NCI-H82 (cell line): ENCODE measurements at places on chromosomes 4 and X.

DNA sequence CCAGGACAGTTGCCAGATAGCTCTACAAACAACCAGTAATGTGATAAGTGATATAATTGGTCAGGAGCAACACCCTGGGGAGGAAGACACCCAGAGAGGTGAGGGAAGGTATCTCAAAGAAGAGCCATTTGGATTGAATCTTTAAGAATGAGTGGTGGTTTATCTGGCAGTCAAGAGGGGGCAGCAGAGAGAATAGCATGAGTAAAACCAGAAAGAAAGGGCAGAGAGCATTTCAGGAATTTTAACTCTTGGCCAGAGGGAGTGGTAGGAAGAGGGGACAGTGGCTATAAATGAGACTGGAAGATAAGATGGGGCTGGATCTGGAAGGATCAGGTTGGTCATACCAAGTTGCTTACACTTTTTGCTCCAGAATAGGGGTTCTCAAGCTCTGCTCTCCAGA is 5.9 kb upstream of the SEPTIN6 start:
- DNase-seq = peak; percentile 77

- peak; percentile 4 for DNase-seq
These were observed 556.1 kb downstream of the SPRY1 start for GRCh38 chr4:123952530-123953274.

DNA sequence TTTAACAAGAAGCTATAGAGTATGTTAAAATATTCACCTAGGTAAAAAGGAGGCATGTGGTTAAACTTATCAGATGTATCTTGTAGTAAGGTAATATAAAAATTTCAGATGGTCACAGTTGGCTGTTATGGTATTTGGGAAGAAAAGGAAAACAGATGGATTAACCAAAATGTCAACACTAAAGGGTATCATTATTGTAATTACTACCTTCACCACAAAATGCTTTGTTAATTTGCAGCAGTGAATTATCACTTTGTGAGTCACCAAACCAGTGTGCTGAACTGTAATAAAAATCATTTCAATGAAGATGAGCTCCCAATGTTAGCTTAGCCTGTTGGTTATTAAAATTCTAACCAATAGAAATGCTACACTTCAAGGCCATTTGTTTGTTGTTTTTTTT is 233.9 kb downstream of the RPA4 start:
- DNase-seq = no peak

- DNase-seq = no peak
These were observed 121.6 kb downstream of the ATXN3L start for GRCh38 chrX:13198056-13198761.

GRCh38 chr4:153116291-153116680 is 88.0 kb upstream of the TRIM2 start:
- DNase-seq = no peak

- DNase-seq = no peak
These were observed 55.7 kb upstream of the CLDN34 start for GRCh38 chrX:9911487-9911886.

- no peak for DNase-seq
These were observed 21.8 kb upstream of the AGA start for GRCh38 chr4:177464026-177464425.

DNA sequence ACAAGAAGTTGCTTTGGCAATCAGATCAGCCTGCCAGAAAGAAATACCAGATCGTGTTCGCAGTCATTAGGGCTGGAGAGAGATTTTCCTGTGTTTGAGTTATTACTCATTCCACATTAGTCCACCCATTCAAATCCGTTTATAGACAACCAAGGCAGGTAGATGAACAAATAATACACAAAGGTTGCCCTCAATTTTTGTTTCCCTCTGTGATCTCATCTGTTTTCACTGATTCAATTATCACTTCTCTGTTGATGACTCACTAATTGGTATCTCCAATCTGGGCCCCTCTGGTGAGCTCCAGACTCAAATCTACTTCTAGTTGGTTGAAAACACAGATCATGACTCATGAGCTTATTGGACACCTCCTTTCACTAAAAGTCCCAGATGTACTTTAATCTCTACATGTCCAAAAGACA is 54.5 kb downstream of the CHM start:
- peak; percentile 90 for DNase-seq

GRCh38 chr4:154618708-154619315 is 6.4 kb upstream of the FGG start:
- peak; percentile 57 for DNase-seq

- peak; percentile 49 for DNase-seq
These were observed 224.2 kb downstream of the RCHY1 start for GRCh38 chr4:75289914-75290582.
